ENCODE measurements at places on chromosomes 4 and X.

DNA sequence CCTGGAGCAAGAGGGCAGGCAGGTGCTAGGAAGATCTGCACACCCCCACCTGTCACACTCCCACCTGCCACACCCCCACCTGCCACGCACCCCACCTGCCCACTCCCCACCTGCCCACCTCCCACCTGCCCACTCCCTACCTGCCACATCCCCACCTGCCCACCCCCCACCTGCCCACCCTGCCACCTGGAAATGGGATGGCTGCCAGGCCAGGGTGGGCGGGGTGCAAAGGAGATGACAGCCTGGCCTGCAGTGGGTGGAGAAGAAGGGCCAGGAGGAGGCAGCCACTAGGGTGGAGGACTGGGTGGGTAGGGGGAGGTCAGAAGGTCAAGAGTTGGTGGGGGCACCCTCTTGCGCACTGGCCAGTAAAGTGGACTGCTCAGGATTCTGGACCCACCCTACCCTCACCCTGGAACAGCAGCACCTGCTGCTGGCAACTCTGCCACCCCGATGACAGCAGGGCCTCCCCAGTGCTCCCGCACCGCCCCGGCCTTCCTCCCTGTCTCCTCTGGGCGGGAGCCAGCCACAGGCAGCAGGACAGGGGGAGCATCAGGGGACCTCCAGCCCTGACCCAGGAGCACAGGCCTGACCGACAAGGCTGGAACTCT, 66.8 kb upstream of the NKX1-1 start:
- DNase-seq: no peak

DNA sequence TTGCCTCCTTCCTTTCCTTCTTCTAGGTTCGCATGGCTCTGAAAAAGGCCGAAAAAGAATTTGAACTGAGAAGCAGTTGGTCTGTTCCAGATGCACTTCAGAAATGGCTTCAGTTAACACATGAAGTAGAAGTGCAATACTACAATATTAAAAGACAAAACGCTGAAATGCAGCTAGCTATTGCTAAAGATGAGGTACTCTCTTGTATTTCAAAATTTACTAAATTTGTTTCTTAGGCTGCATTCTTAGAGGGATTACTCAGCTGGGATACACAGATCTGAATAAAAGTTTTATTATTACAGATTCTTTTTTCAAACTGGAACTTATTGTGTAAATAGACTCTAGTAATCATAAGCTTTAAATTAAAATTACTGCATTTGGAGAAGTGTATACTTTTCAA, 146.9 kb downstream of the STIM2 start:
- DNase-seq: no peak

DNA sequence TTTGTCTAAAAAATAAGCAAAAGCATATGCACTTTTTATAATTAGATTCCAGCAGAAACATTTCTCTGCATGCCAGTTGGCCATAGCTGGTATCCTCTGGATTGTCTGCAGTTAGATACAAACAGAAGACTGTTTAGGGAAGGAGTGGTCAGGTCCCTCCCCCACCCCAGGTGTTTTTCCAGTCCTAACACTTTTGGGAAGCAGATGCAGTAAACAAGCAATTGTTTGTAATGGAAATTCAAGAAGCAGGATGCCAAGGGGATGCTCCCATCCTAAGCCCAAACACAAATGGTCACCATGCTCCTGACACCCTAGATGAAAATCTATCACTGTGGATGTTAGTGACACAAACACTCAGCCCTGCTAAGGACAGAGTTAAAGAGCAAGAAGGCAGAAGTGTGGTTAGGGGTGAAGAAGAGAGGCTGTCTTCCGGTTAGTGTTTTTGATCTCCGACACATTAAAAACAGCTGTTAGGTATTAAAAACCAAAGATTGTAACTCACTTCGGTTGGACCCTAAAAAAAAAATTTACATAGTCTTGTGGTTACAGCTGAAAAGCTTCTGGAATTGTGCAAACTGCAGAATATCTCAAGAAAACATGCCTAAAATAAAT, 7.9 kb downstream of the LEF1 start:
- DNase-seq: no peak

GRCh38 chr4:48436318-48436717, 46.8 kb upstream of the SLC10A4 start:
- no peak for DNase-seq

DNA sequence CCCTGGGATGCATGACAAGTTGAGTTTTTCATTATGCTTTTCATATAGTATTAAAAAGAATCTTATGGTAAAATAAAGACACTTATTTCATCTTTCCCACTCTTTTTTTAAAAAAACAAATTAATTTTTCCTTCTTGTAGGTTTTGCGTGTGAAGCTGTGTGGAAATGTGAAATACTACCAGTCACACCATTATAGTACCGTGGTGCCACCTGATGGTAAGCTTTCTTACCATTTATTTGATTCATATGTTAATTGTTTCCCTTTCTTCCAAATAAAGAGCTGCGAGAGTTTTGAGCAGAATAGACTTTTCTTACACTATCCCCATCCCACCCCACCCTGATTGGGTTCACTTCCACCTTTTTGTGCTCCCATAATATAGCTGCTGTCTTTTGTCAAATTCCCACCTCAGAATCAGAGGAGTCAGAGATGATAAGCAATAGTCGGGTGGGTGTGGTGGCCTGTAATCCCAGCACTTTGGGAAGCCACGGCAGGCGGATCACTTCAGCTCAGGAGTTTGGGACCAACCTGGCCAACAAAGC, 44.3 kb downstream of the CASP6 start:
- DNase-seq: no peak

- DNase-seq: no peak
Observed at GRCh38 chr4:99157478-99157935, 13.4 kb upstream of the ADH4 start.

GRCh38 chr4:2712261-2712842, 43.8 kb downstream of the TNIP2 start:
- DNase-seq: no peak

GRCh38 chrX:125786316-125786715, 379.8 kb downstream of the DCAF12L2 start:
- DNase-seq: no peak

GRCh38 chr4:182640932-182641331, 276.3 kb downstream of the DCTD start:
- no peak for DNase-seq

- no peak for DNase-seq
Observed at GRCh38 chr4:88804234-88804633, 106.6 kb upstream of the NAP1L5 start.

- DNase-seq: no peak
Observed at GRCh38 chrX:115616943-115617563, 56.1 kb downstream of the PLS3 start.

Data from heart right ventricle (tissue), 16 donors.